ENCODE measurements at places on chromosomes 12 and 14.

DNA sequence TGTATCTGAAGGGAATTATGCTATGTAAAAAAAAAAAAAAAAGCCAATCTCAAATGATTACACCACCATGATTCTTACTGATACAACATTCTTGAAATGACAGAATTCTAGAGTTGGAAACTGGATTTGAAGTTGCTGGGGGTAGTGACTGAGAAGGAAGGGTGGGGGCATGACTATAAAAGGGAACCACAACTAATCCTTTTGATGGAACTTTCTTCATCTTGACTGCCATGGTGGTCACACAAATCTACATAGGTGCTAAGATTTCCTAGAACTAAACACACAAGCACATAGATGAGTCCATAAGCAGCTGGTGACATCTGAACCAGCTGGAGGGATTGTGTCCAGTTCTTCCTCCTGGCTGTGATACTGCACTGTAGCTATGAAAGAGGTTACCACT is 51.4 kb downstream of the CLMN start:
- no peak for DNase-seq

GRCh38 chr12:52906191-52906601 is 1.3 kb upstream of the KRT8 start:
- DNase-seq: no peak

DNA sequence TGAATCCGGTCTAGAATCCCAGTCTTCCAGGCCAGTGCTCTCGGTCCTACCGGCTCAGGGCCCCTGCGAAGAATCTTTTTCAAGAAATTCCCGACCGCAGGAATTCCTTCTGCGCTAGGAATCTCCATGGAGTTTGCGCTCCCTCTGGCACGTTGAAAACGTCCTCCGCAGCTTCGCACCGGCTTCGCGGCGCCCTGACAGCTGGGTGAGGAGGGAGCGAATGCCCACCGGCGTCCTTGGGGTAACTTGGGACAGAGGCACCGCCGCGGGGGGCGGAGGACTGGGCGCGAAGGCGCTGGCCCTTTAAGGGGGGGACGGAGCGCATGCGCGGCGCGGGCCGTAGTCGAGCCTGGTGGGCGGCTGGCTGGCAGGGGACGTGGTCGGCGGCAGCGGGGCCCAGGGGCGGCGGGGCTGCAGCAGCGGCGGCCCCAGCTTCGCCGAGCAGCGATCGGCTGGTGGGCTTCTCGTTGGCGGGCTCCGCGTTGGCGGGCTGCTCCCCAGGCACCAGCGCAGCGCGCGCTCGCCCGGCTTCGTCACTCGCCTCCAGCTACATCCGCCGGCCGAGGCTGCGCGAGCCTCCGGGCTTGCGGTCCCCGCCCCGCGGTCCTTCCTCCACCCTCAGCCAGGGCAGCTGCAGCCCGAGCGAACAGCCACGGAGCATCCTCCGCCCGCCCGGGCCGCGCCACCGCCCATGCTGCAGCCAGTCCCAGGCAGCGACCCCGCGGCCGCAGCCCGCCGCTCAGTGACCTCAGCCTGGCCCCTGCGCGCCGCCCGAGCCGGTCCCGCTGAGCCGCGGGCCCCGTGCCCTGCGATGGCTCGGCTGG is at the start of gene VASH1:
TSS of gene VASH1 (plus strand) at position 333 of the 824 bp plus-strand sequence. CDS start 1,354 bp downstream, outside the sequence.
- DNase-seq: no peak

DNA sequence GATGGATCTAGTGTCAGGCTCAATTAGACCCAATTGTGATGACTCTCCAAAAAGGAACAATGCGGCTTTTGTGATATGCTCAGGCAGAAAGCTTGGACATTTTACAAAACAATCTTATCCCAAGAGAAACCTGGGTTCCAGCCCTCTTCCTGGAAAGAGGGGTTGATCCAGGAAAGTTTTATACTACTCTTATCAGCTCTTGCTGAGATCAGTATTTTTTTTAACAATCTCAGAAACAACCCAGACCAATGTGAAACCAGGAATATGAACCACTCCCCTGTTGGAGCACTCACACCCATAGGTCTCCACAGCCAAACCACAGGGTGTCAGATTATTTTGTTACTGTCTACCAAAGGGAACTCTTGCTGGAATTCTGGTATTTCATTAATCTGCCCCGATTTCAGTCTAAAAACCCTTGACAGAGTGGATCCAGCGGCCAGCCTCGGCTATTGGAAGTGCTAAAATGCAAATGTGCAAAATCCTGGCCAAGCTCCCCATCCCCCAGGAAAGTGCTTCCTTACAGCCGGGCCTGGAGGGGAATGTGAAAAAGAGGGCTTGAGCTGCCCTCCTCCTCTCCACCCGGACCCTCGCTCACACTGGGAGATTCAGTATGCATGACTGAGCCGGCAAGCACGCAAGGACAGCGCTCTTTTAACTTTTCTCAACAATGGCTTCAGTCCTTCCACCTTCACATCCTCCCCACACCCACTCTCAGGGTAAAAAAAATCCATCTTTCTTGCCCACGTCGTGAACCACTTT is 4.0 kb downstream of the FBXL14 start:
- no peak for DNase-seq

DNA sequence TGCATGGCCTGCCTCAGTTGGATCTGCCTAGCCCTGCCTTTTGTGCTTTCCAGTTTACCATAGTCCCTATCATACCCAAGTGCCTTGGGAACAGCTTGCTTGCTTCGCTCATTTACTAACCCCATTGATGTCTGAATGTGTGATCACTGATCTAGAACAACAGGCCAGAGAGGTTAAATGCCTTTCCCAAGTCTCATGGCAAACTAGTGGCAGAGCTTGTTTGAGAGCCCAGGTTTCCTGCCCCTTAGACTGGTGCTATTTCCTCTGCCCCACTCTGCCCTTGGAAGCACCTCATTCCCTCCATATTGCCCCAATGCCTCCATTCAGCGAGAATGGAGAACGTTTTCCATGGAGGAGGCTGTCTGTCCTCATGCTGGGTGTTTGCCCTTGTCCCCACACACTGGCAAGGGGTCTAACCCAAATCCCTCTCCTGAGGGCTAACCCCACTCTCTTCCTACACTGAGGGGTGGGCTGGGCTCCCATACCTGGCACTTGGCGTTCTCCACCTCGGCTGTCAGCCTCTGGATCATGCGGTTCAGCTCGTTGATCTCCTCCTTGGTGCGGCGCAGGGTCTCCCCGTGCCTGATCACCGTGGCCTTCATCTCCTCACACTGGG is 19.8 kb downstream of the KRT7 start:
- peak; percentile 80 for DNase-seq

DNA sequence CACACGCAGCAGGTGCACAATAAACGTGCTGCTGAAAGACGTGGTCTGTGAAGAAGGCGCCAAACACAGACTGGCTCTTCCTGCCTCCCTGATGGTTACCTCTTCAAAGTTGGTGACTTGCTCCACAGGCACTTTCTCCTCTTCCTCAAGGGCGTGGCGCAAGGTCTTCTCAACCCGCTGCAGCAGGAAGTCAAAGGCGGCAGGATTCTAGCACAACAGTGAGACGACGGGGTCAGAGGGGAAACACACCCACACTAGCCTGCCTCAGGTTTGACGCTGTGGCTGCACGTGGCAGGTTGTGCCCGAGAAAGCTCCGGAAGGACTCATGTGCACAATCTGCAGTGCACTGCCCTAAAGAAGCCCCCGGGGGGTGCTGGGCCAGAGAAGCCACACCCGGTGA is 15.0 kb downstream of the POLE start:
- DNase-seq: no peak

DNA sequence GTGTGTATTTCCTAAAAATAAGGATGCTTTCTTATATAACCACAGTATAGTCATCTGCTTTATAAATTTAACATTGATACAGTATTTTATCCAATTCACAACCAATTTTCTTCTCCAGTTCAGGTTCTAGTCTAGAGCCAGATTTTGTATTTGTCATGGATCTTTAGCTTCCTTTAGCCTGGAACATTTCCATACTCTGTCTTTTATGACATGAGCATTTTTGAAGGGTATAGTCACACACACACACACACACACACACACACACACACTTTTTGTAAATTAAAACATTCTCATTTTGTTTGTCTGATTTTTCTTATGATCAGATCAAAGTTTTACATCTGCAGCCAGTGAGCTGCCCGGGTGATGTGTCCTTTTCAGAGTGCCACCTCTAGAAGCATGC is 25.4 kb downstream of the CGRRF1 start:
- DNase-seq: no peak

DNA sequence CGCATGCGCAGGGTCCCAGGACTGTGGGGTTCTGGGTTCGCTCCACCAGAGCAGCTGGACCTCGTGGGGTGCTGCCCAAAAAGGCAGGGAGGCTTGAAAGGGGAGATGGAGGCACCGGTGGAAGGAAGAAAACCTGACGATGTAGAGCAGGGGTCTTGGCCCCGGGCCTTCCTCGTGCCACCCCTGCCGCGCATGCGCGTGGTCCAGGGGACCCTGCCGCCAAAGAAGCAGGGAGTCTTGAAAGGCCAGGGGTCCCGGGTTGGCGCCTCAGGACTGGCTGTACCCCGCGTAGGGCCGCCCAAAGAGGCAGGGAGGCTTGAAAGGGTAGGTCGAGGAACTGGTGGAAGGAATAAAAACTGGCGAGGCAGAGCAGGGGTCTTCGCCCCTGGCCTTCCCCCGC is 321.0 kb downstream of the ALG10 start:
- no peak for DNase-seq

DNA sequence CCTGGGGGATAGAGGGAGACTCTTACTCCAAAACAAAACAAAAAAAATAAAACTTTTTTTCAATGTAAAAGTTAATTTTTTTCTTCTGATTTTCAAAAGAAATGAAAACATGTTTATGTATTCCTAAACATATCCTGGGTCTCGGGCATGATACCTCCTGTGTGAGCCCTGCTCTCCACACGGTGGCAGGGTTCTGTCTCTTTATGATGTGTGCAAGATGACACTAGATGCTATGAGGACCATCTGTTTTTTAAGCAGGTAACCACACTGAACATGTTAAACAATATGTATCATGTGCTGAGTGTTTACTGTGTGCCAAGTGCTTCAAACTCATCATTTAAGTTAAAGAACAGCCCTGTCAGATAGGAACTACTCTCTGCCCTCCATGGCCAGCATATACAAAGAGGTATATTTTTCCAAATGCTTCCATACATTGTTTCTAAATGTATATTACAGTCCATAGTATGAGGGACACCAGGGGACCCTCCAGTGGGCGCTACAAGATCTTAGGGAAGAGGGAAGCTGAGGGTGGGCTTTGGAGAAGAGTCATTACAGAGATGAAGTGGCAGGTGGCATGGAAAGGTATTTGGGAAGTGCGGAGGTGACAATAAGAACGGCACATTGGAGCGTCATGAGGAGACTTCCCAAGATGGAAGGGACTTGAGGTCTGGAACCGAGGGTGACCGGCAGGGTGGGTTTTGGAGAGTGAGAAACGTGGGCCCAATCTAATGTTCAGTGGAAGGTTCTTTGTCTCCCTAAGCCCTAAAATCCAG is 28.5 kb downstream of the FOS start:
- no peak for DNase-seq

GRCh38 chr12:18281941-18282340 is 20.6 kb downstream of the PIK3C2G start:
- DNase-seq: no peak

DNA sequence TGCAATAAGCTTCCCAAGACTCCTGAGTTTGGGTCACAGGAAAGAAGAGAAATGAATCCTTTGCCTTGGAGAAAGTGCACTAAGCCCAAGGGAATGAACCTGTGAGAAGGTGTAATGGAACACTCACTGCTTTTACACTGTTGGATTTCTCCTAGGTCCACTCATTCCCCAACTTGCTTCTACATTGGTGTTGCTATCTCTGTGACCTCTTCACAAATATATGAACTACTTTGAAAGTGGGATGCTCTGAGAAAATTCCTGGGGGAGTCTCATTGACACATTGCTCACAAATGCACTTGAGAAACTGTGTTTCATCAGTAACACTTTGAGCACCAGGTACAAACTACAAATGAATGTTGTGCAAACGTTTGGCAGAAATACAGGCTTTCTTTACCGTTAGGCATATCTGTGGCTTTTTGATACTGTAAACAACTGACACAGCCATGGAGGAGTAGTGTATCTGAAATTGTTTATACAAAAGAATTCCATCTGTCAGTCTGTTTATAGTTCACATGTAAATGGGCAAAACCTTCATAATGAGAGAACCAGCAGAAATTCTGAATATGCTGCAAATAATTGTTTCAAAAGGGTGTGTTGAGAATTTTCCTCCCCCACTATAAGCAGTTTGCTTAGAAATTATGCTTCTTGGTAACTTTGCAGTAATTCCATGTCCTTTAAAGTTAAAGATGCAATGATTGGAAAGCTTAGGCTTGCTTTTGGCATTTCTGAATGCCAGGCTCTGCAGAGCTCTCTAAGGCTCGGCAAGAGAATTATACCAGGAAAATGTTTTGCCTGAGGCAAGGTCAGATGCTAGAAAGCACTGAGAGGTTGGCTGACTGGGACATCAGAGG is 348.5 kb upstream of the DDHD1 start:
- DNase-seq: no peak

- no peak for DNase-seq
These were observed 145.3 kb downstream of the SLC5A8 start for GRCh38 chr12:101064721-101065120.

DNA sequence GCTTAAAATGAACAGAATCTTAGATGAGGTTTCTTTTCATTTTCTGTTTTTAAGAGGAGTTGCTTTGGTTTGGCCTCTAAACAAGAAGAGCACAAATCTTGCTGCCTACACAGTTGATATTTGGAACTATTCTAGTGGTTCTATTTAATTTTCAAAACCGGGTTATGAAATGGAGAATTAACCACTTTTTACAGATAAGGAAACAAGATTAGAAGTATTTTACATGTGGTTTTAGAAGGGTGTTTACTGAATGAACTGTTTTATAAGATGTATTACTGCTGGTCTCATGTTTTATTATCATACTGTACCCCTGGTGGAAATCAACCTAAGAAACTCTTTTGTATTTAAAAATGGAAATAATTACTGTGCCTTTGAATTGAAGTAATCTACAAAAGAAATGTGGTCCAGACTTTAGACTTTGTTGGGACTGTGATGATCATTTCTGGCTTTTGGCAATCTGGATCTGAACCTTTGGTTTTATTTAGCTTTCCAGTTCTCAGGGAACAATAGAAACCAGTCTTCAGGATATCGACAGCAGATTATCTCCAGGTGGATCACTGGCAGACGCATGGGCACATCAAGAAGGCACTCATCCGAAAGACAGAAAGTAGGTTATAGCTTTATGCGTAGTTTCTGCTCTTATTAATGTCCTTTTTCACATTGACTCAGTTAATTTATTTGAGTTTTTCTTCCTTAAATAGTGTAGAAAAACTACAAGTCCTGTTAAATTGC is 43.2 kb downstream of the TBK1 start:
- DNase-seq: no peak

GRCh38 chr12:112595410-112595809 is 176.7 kb downstream of the PTPN11 start:
- no peak for DNase-seq

- DNase-seq: no peak
These were observed 7.0 kb downstream of the APPL2 start for GRCh38 chr12:105228966-105229365.

DNA sequence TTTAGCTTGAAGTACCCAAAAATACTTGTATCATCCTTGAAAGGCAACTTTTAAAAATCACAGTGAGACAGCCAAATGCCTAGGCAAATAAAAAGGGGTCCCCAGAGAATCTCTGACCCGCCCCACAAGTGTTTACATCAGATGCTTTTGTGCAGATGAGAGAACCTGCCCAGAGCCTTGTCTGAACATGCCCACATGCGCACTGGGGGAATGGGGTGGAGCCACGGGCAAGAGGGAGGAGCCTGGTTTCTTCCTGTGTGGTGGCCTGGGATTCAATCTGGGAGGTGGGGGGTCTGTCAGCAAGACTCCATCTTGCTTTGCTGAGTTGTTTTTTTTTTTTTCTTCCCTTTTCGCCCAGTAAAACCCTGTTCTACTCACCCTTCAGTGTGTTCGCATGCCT is 381.7 kb upstream of the CCDC196 start:
- DNase-seq: no peak

GRCh38 chr12:52523824-52524223 is 3.6 kb upstream of the KRT5 start:
- DNase-seq: no peak

GRCh38 chr14:35254736-35255135 is 37.4 kb upstream of the PSMA6 start:
- DNase-seq: no peak

Data from RCC 7860 (cell line).